ENCODE measurements at places on chromosomes 1 and 21. TPM values are rescaled to one million over a fixed set of nuclear protein-coding genes. Genes with fewer than 3 reads are reported as not detected.

Gene LYPD8
- total RNA-seq = not detected

Gene FNDC5
- total RNA-seq = 0.24 TPM

Gene OLIG2
- total RNA-seq = not detected

Gene NTNG1
- 0.64 TPM for total RNA-seq

Gene VPS72
- 52.9 TPM for total RNA-seq

Gene TMEM51
- total RNA-seq = 21.6 TPM

Gene MYBPH
- total RNA-seq = 8.5 TPM

Gene EDN2
- total RNA-seq = not detected

Gene CFH
- 121 TPM for total RNA-seq

Gene GSTM3
- total RNA-seq = 104 TPM

Gene TNFRSF18
- 2.1 TPM for total RNA-seq

Gene G0S2
- total RNA-seq = 26.1 TPM

Gene OR2L13
- not detected for total RNA-seq

Gene DUSP23
- total RNA-seq = 29.5 TPM

Gene PLEKHG5
- total RNA-seq = 15.7 TPM

Gene FAF1
- total RNA-seq = 37.1 TPM

Gene EIF2D
- 43.3 TPM for total RNA-seq

Measured in epithelial cell of alveolus of lung (primary cell).